ENCODE measurements at places on chromosomes 6 and 20.
A peak's percentile ranks its signal among the peaks of the same experiment; 100 is the strongest.

GRCh38 chr6:41459738-41460137 is 86.4 kb upstream of the FOXP4 start:
- no peak for DNase-seq

DNA sequence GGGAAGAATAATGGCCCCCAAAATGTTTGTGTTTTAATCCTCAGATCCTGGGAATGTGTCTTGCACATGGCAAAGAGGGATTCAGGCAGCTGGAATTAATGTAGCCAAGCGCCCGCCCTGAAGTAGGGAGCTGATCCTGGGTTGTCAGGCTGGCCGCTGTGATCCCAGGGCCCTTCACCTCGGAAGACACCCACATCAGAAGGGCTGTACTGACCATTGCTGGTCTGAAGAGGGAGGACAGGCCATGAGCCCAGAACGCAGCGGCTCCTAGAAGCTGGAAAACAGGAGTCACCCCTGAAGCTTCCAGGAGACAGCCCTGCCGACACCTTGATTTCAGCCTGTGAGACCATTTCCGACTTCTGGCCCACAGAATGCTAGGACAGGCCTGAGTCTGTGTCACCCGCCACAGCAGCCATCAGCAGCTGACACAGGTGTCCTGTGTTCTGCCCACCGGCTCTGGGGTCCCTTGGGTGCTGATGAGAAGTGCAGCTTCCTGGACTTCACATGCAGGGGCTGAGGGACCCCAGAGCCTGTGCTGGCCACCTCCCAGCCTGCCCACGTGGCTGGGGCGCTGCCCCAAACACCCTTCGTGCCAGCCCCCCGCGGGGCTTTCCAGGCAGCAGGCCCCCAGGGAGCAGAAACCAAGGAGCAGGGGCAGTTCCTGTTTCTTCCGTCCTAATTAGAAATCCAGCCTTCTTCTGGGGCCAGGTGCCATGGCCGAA is 86.3 kb downstream of the ERMARD start:
- DNase-seq: no peak

- DNase-seq: no peak
Observed at GRCh38 chr6:40253420-40253819, 319.2 kb upstream of the MOCS1 start.

DNA sequence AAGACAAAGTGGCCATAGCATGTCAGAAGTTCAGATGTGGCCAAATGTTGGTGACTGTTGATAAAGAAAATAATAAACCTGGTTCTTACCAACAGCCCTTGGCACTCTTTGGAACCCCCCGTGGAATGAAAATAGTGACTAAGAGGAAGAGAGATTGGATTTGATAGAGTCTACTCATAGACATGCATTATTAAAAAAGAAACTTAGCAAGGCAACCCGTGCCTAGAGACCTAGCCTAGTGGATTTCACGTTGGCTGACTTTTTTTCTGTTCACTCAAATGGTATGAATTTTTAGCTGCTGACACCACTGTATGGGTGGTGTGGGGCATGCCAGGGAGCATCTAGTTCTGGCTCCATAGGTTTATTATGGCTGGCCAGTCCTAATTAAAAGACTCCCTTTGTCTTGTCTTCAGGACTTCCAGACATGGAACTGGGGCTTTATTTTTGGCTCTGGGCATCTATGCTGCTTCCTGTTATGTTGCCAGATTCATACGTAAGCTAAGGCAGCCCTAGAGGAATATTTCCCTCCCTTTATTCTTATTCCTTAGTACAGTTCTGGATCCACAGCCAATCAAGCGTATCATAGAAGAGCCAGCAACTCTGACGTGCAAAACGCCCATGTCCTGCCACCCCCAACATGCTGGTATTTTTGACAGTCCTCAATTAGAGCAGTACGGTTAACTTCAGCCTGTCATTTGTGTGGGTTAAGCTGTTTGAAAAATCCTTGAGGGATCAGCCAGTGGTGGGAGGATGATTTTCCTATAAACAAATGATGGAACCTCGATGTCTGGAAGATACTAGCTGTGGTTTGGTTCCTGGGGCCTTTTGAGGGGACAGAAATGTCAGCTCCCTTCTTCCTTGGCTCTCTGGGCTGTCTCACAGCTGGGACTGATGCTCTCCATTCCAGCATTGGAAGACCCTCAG is 127.5 kb downstream of the ISM1 start:
- no peak for DNase-seq

DNA sequence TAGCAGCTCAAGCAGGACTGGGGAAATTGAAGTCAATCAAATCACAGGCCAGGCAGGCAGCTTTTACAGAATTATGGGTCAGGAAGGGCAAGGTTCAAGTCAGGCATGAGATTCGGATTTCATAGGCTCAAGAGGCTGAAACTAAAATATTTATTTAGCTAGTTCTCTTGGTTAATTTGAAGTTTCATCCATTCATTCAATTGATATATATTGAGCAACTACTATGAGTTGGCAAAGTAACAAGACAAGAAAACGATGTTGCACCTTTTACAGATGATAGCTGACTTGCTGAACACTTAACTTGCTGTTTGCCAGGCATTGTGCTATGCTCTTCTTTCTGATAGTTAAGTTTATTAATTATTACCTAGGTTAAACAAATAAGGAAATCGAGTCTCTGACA is 20.5 kb upstream of the ASCC3 start:
- DNase-seq: no peak

DNA sequence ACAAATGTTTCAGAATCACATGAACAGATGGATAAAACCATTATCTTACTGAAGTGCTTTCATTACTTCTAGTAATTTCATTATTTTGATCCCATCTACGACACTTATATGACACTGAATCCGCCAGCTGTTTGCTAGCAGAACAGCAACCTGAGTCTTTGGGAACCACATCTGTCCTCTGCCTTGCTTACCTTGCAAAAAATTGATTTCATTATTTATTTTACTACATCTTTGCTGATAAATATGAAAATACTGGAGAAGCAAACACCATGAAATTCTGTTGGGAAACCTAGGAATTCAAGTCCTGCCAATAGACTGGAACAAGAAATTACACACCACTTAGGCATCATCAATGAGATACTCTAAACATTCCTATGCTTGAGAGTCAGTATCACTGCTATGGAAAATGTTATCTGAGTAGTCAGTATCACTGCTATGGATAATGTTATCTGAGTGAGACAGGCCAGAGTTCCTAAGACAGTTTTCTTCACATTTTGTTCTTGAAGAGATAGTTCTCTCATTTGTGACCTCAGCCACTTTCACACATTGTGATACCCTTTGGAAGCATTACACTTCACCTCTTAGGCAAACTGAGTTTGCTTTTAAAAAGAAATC is 91.9 kb downstream of the PDE10A start:
- DNase-seq: no peak

DNA sequence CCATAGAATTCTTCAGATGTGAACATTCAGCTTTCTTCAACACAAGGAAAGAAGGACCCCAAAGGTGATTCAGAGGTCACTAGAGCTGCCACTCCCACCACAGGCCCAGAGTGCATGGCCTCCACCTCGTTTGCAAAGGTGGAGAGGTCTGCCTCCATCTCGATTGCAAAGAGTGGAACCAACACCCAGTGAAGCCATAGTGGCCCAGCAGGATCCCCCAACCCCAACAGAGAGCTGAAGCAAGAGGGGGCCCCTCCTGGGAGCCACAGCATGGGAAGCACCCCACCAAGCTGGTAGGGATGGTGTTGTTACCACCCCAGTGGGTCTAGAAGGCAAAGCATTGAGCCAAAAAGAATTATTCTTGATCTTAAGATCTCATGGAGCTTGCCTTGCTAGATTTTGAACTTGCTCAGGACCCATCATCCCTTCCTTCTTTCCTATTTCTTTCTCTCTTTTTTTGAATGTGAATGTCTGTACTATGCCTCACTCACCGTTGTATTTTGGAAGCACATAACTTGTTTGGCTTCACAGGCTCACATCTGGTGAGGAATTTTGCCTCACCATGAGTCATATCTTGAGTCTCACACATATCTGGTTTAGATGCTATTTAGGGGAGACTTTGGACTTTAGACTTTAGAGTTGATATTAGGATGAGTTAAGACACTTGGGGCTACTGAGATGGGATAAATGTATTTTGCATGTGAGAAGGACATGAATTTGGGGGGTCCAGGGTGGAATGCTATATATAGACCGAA is 119.2 kb downstream of the ANKRD60 start:
- no peak for DNase-seq

- DNase-seq: no peak
Observed at GRCh38 chr6:43213431-43213830, 15.8 kb downstream of the DNPH1 start.

DNA sequence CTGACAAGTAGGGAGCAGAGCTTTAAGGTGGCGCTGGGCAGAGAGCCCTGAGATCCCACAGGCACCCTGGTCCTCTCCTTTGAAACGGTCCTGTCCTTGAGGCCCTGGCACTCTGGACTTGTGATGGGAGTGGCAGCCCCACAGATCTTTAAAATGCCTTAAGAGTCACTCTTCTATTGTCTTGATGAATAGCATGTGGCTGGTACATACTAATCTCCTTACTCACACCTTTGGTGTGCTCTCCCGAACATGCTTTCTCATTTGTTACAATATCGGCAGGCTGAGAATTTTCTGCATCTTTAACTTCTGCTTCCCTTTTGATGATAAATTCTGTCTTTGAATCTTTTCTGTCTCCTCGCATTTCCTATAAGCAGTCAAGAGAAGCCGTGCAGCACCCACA is 333.8 kb downstream of the TFAP2A start:
- DNase-seq: no peak

- no peak for DNase-seq
Observed at GRCh38 chr20:43194137-43194536, 4.4 kb upstream of the PTPRT start.

GRCh38 chr6:31815025-31815838 is at the start of the genes HSPA1A and HSPA1L:
Gene HSPA1A (plus strand): TSS chr6:31815543. CDS start chr6:31815757, 214 bp downstream.
Gene HSPA1L (minus strand): TSS chr6:31815283. CDS start chr6:31811972, 3,311 bp downstream.
- DNase-seq: peak; percentile 88

DNA sequence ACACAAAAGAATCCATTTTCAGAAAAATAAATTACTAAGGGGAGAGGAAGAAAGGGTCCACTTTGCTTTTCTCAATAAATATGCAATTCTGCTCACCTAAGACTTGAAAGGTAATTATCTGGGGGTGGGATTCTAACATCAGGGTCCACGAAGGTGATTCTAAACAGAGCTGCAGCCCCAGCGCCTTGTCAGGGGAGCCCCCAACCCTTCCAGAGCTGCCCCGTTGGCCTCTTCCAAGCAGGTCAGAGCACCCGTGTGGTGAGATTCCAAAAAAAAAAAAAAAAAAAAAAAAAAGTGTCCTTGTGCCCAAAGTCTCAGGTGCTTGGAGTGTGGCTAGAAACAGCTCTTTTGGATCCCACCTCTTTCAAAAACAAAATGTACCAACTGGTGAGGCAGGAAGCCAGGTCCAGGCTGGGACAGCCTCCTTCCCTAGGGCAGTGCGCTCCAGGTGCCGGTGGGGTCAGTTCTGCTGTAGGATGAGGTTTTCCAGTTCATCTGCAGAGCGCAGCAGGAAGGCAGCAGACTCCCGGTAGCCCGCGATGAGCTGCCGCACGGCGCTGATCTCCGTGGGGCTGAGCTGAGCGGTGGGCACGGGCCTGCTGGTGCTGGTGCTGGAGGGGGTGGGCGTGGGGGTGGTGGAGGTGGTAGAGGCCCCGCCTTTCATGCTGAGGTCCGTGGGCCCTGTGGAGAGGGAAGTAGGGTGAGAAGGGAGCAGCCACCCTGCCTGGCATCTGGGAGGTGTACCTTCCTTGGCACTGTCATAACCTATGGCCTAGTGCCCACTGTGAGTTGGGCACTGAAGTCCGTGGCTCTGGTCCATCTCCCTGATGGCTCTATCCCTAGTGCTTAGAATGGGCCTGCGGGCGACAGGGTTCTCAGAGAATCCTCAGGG is 89.3 kb downstream of the ASXL1 start:
- DNase-seq: no peak

Data from GM13976 (cell line).